Neural crest cell (in vitro differentiated cells): ENCODE measurements at places on chromosomes 3 and 15.

GRCh38 chr3:111972891-111973290, 5.9 kb upstream of the ABHD10 start:
- H3K36me3 ChIP-seq, result peaks cover 7% of the 10 kb centered on the region
- H3K27ac ChIP-seq, result no peak overlapping the region
- H3K27me3 ChIP-seq, result no peaks in the 10 kb centered on the region
- H3K4me1 ChIP-seq, result peaks cover 11% of the 10 kb centered on the region
- no peak overlapping the region for H3K4me3 ChIP-seq

GRCh38 chr3:171346019-171346418, 114.2 kb downstream of the TNIK start:
- no peaks in the 10 kb centered on the region for H3K27me3 ChIP-seq
- DNase-seq, result no peak

DNA sequence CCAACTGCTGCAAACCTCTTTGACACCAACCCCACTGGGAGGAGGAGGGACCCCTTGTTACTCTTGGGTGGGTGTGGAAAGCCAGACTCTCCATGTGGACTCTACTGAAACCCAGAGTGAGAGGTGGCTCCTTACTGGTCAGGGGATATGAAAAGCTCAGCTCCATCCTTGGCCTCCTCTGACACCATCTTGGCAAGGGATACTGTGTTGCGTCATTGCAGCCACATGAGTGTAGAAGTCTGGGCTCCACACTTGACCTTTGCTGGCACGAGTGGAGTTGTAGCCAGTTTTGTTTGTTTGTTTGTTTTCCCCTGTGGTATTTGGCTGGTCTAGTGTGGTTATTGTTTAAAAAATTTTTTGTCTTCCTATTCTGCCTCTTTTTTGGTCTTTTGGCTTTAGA, 289.1 kb downstream of the GAP43 start:
- peaks cover 16% of the 10 kb centered on the region for H3K4me1 ChIP-seq
- H3K36me3 ChIP-seq, result peaks cover 6% of the 10 kb centered on the region
- no peak overlapping the region for H3K27ac ChIP-seq
- no peaks in the 10 kb centered on the region for H3K27me3 ChIP-seq
- no peak overlapping the region for H3K4me3 ChIP-seq

DNA sequence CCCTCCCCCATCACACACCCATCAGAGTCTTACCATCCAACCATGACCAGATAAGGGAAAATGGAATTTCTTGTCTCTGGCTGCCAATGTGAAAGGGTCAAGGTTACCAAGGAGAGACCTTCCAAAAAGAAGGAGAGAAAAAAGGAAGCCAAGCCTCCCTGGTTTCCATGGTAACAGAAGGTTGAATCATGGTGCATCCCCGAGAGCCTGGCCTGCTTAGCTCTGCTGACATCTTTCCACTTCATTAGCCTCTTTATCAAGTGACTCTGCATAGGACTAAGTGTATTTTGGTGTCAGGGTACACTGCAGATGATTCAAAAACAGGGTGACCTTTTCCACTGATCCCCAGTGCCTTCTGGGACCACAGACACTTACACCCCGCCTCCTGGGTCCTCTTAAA, 225.7 kb upstream of the PPP2R3A start:
- peaks cover 7% of the 10 kb centered on the region for H3K36me3 ChIP-seq
- no peak for DNase-seq
- no peaks in the 10 kb centered on the region for H3K27me3 ChIP-seq

GRCh38 chr3:195007766-195008165, 263.2 kb downstream of the XXYLT1 start:
- peaks cover 10% of the 10 kb centered on the region for H3K4me1 ChIP-seq
- no peak for DNase-seq
- H3K27ac ChIP-seq, result no peak overlapping the region
- no peaks in the 10 kb centered on the region for H3K36me3 ChIP-seq
- no peaks in the 10 kb centered on the region for H3K27me3 ChIP-seq

DNA sequence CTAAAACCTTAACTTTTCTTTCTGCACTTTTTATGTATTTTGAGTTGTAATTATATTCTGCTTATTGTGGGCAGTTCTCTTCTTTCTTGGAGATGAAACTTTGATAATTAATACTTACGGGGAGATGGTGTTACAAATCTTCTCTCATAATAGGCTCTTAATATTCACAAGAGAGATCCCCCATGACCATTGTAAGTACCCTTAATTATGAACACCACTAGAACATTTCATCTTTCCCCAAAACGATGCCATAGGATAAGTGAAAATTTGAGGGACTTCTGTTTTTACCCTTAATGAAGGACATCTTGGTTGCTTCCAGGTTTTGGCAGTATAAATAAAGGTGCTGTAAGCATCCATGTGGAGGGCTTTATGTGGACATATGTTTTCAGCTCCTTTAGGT, 60.7 kb downstream of the PIAS1 start:
- no peaks in the 10 kb centered on the region for H3K4me1 ChIP-seq
- no peaks in the 10 kb centered on the region for H3K27me3 ChIP-seq
- H3K27ac ChIP-seq, result no peak overlapping the region
- no peak for DNase-seq

DNA sequence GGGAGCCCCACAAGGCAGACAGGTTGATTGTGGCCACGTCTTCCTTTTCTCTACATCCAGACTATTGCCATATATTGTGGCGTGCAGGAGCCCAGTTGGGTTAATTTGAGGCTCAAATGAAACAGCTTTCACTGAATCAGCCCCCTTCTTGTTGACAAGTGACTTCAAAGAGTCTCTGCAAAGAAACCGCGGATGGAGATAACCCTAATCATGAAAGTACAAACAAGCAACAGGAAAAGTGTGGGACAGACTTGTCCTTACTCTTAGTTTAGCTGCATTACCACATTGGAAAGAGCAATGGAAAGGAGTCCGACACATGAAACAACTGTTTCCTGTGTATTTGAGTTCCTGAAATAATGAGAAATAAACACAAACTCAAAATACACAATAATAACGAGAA, 3.3 kb downstream of the TMEM40 start:
- H3K27ac ChIP-seq, result no peak overlapping the region
- H3K4me1 ChIP-seq, result no peaks in the 10 kb centered on the region
- no peak for DNase-seq
- no peak overlapping the region for H3K4me3 ChIP-seq

GRCh38 chr15:68484696-68485400, 52.9 kb upstream of the ITGA11 start:
- no peaks in the 10 kb centered on the region for H3K36me3 ChIP-seq
- DNase-seq, result no peak
- no peak overlapping the region for H3K27ac ChIP-seq
- no peak overlapping the region for H3K4me3 ChIP-seq

- H3K27ac ChIP-seq, result no peak overlapping the region
- no peak overlapping the region for H3K4me3 ChIP-seq
- no peaks in the 10 kb centered on the region for H3K36me3 ChIP-seq
- H3K4me1 ChIP-seq, result no peaks in the 10 kb centered on the region
- no peak for DNase-seq
Observed at GRCh38 chr15:79539401-79539800, 107.3 kb downstream of the MINAR1 start.

DNA sequence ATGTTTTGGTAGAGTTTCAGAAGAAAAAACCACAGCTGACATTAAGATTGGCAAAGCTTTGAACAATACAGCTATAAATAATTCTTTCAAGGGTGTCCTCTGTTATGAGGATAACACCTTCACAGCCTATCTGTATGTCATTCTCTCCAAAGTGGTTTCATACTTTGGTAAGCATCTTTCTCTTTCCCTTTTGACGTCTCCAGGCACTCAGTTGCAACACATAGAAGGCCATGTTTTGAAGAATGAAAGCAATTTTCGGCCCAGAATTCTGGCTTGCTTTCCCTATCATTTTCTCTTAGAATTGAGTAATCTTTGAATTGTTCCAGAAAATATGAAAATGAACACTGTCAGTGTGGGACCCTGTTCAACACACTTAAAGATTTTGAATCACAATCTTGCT, 200.0 kb upstream of the CBLB start:
- no peaks in the 10 kb centered on the region for H3K4me1 ChIP-seq
- H3K4me3 ChIP-seq, result no peak overlapping the region
- peaks cover 2% of the 10 kb centered on the region for H3K36me3 ChIP-seq
- no peak overlapping the region for H3K27ac ChIP-seq

DNA sequence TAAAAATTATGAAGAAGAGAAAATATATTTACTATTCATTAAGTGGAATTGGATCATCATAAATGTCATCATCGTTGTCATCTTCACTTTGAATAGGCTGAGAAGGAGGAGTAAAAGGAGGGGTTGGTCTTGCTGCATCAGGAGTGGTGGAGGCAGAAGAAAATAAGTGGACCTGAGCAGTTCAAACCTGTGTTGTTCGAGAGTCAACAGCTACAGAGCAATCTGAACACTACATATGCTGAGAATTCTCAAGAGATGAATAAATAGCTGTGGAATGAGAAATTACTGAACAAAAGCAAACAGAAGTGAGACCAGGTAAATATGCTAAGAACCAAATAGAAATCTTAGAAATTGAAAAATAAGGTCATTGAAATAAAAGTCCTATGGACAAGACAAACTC, 32.3 kb upstream of the CCK start:
- DNase-seq, result no peak
- H3K27ac ChIP-seq, result no peak overlapping the region
- no peaks in the 10 kb centered on the region for H3K36me3 ChIP-seq
- no peaks in the 10 kb centered on the region for H3K4me1 ChIP-seq
- no peak overlapping the region for H3K4me3 ChIP-seq

GRCh38 chr3:126449621-126450051, 26.1 kb downstream of the ZXDC start:
- no peak overlapping the region for H3K27ac ChIP-seq
- H3K4me3 ChIP-seq, result no peak overlapping the region

GRCh38 chr3:25911525-25912295, 121.8 kb downstream of the OXSM start:
- no peaks in the 10 kb centered on the region for H3K4me1 ChIP-seq
- no peak for DNase-seq
- H3K27ac ChIP-seq, result no peak overlapping the region
- no peak overlapping the region for H3K4me3 ChIP-seq
- H3K36me3 ChIP-seq, result no peaks in the 10 kb centered on the region

- H3K27me3 ChIP-seq, result peaks cover 59% of the 10 kb centered on the region
- H3K4me3 ChIP-seq, result no peak overlapping the region
- no peaks in the 10 kb centered on the region for H3K36me3 ChIP-seq
- H3K27ac ChIP-seq, result no peak overlapping the region
- H3K4me1 ChIP-seq, result peaks cover 11% of the 10 kb centered on the region
- no peak for DNase-seq
Observed at GRCh38 chr3:78516437-78516836, 1251.4 kb downstream of the ROBO1 start.

DNA sequence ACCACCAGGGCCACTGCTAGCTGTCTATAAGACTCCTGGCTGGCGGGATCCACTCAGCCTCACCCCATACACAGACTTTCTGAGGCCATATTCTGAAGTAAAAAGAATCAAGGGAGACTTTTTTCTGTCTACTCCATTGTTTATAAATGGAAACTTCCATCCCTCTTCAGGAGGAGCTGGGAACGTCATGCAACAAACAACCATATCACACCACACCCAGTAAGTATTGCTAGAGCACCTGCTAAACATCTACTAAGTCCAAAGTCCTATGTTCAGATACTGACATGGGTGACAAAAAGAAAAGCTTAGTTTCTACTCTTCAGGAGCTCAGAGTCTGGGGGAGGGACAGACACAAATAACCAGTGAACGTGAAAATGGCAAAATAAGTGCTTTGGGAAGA, 324.8 kb upstream of the ONECUT1 start:
- H3K4me3 ChIP-seq, result no peak overlapping the region
- H3K36me3 ChIP-seq, result no peaks in the 10 kb centered on the region
- DNase-seq, result no peak
- no peak overlapping the region for H3K27ac ChIP-seq

DNA sequence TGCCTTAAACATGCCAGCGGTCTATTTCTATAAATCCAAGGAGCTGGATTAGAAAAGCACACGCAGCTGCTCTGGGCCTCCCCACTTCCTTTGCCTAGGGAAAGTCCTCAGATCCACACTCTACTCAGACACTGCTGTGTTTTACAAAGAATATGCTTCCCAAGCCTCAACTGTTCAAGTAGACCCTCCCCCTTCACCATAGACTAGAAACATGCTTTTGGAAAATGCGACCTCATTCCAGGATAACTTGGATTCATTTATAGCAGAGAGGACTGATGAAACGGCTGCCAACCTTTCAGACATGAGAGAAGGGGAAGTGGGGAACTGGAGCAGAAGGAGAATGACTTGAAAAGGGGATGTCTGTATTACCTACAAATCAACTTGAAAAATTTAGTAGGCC, 64.0 kb downstream of the P3H2 start:
- peaks cover 20% of the 10 kb centered on the region for H3K4me1 ChIP-seq
- H3K4me3 ChIP-seq, result no peak overlapping the region
- no peak for DNase-seq
- no peaks in the 10 kb centered on the region for H3K36me3 ChIP-seq
- no peak overlapping the region for H3K27ac ChIP-seq

- no peak overlapping the region for H3K4me3 ChIP-seq
- no peaks in the 10 kb centered on the region for H3K36me3 ChIP-seq
- no peaks in the 10 kb centered on the region for H3K27me3 ChIP-seq
- DNase-seq, result no peak
Observed at GRCh38 chr3:149421764-149422163, 44.3 kb upstream of the TM4SF1 start.

DNA sequence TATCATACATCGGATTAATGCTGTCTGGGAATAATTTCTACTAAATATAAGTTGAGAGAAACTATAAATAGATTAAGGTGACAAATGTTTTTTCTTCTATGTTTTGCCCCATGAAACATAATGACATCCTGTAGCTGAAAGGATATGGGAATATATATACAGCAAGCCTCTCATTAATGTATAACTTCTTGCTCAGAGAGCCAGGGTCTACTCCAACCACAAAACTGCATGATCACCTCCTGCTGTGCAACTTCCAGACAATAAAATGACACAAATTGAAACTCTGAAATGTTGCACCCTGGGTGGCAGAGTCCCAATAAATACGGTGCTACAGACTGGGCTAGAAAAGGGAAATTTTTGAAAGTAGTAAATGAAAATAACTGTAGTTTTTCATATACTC, 571.9 kb upstream of the CBLB start:
- no peak for DNase-seq
- H3K4me3 ChIP-seq, result no peak overlapping the region
- no peaks in the 10 kb centered on the region for H3K4me1 ChIP-seq
- H3K36me3 ChIP-seq, result no peaks in the 10 kb centered on the region
- no peak overlapping the region for H3K27ac ChIP-seq

- H3K4me3 ChIP-seq, result no peak overlapping the region
- no peak for DNase-seq
- peaks cover 81% of the 10 kb centered on the region for H3K4me1 ChIP-seq
- H3K36me3 ChIP-seq, result peaks cover 7% of the 10 kb centered on the region
- H3K27me3 ChIP-seq, result no peaks in the 10 kb centered on the region
Observed at GRCh38 chr3:66450390-66451022, 50.3 kb downstream of the LRIG1 start.

GRCh38 chr3:126548556-126549466, 9.9 kb downstream of the C3orf22 start:
- no peak for DNase-seq
- H3K27ac ChIP-seq, result no peak overlapping the region
- H3K27me3 ChIP-seq, result no peaks in the 10 kb centered on the region
- no peaks in the 10 kb centered on the region for H3K36me3 ChIP-seq

GRCh38 chr3:51340013-51340829, 44.9 kb upstream of the MANF start:
- H3K27me3 ChIP-seq, result no peaks in the 10 kb centered on the region
- peaks cover 4% of the 10 kb centered on the region for H3K36me3 ChIP-seq
- no peak for DNase-seq
- H3K4me3 ChIP-seq, result no peak overlapping the region
